ENCODE measurements at places on chromosomes 1 and 21.

DNA sequence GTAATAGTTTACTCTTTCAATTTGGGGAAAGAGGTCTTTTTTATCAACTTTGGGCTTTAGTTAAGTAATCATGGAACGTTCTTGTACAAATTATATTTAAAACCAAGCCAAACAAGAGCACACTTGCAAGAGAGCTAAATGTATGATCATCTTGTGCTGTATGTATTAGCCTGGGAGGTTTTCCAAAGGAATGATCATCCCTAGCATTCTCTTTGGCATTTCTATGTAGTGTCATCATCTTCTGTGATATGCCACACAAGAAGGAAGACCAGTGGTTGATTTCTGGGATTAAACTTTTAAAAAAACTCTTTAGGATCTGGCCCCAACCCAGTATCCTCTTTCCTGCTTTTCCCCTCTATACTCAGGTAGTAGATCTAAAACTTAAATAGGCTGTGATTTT lies 38.4 kb upstream of the KCNQ4 start:
- no peak for DNase-seq

DNA sequence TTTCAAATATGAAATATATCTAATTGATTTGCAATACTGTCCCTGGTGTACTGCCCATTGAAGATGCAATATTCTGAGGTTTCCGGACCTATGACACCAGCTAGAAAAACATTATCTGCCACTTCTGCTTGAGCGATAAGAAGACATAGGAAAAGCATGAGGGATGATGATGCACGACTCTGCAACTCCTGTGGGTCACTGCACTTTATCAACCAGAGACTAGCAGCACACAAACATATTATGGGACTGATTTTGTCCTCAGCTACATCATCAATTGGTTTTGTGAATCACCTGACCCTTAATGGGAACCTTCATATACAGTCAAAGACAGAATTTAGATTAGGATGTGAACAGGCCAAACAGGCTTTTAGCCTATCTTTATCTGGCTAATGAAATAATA lies 13.8 kb upstream of the KCNA3 start:
- no peak for DNase-seq

DNA sequence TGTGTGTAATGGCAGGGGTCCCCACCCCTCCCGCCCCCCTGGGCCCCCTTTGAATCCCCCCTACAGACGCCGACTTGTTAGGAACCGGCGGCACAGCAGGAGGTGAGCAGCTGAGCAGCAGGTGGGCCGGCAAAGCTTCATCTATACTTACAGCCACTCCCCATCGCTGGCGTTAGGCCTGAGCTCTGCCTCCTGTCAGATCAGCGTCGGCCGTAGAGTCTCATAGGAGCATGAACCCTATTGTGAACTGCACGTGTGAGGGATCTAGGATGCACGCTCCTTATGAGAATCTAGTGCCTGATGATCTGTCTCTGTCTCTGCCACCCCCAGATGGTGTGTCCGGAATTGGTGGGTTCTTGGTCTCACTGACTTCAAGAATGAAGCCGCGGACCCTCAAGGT lies 14.9 kb upstream of the VPS26C start:
- no peak for DNase-seq

DNA sequence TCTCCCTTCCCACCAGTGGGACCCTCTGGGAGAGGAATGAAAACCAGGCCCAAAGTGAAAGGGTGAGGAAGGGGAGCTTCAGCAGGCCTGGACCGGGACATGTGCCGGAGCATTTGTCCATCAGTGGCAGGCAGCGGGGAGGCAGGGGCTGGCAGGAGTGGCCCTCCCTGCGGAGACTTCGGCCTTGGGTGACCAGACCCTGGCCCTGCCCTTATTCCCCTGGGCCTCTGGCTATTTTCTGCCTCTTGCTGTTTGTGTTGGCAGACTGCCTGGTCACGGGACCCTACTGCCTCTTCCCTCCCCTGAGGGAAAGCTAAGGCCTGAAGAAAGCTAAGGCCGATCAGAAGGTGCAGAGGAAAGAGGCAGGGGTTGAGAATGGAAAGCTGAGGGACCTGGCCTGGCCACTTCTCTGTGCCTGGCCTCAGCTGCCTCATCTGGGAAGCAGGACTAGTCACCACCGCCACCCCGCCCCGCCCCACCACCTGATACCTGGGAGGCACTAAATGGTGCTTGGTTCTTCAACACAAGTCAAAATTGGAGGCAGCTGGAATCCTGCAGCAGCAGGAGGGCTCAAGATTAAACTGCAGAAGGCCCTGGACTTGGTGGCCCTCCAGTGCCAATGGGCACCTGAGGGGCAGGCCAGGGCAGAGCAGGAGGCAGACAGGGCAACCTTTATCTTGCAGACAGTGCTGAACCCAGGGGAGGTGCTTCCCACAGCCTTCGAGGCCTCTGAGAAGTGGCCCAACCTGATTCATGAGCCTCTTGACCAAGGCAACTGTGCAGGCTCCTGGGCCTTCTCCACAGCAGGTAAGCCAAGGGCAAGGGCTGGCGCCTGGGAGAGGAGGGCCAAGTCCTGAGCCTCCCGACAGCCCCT lies 7.9 kb downstream of the TINAGL1 start:
- no peak for DNase-seq

DNA sequence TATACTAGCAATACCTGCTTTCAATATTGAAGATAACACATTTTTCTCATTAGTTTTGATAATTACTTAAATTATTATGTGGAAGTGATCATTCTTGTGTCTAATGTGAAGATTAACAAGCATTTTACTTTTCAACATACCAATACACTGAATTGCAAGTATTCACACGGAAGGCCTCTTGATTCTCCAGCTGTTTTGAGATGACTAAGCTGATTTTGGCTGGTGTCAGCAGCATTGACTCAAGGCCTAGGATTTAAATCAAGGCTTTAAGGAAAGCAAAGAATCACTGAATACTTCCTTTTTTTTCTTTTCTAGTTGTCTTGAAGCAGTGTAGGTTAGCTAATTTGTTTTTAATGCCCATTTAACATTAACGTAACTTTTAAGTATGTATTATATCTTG lies 373.7 kb downstream of the SRGAP2C start:
- peak; percentile 31 for DNase-seq

GRCh38 chr21:33968080-33968994 lies 52.7 kb upstream of the ATP5PO start:
- DNase-seq = no peak

DNA sequence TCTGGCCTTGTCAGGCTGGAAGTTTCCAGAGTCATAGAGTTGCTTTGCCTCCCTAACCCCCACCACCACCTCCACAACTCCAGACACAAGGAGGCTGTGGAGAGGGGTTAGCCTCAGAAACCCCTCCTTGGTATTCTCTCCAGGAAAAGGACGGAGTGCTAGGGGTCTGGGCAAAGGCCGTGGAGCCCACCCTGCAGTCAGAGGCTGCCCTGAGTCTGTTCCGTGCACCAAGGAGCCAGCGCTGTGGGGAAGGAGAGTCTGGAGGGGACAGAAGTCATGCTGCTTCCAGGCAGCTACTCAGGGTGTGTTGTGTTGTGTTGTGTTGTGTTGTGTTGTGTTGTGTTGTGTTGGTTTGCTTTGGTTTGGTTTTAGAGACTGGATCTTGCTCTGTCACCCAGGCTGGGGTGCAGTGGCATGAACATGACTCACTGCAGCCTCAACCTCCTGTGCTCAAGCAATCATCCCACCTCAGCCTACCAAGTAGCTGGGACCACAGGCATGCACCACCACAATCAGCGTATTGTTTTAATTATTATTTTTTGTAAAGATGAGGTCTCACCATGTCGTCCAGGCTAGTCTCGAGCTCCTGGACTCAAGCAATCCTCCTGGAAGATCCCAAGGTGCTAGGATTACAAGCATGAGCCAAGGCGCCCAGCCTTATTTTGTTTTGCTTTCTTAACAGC lies 122.2 kb upstream of the TMEM51 start:
- no peak for DNase-seq

DNA sequence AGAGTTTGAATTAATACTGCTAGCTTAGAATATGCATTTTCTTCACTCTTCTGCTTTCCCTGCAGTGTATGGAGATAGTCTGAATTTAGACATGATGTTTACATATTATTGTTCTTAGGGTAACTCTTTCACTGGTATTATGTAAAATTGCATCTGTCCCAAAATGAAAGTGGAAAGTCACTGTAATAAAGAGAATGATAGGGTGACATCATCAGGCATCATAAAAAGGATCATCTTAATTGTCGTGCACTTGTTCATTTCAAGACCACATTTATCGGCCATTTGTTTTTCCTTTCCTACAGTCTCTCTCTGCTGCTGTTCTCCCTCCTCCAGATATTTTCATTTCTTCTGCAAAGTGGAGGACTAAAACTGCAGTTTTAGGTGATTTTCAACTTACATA lies 61.9 kb upstream of the ZNF281 start:
- no peak for DNase-seq

GRCh38 chr1:5981009-5981380 lies 11.2 kb downstream of the NPHP4 start:
- no peak for DNase-seq
